ENCODE measurements at places on chromosomes 2 and 18.

- DNase-seq, result no peak
Measured at GRCh38 chr2:128425216-128425615, 106.5 kb upstream of the HS6ST1 start.

DNA sequence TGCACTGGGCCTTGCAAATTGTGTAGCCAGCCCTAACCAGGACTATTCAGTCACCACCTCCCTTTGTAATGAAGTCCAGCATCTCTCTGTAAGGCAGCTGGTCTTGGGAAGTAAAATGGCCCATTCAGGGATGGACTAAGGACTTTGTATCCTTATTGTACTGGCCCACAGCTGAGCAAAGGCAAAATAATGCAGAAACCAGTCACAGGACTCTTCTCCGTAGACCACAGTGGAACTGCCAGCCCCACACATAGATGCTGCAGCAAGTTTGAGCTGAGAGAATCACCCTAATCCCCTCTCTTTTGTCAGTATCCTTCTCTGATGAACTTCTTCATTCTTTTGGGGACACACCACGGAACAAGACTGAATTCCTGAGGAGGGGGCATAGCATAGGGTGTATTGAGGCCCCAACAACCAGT lies 73.6 kb upstream of the RTN4 start:
- DNase-seq, result no peak

DNA sequence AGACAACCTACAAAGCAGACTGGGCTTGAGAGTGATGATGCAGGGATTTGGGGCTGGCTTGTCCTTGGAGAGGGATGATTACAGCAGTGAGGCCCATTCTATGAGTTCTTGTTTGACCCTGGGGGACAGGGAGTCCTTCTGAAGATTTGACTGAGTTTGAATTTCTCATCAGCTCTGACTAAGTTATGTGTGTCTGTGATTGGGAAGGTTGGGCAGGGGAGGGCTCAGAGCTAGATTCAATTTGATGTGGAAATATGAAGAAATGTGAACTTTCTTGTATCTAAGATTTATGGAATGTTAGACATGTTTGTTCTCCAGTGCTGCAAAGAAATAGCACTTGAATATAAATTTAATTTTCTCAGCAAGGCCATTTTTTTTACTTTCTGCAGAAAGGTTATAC lies 19.9 kb upstream of the IL1R2 start:
- no peak for DNase-seq

GRCh38 chr18:49645841-49646351 lies 84.0 kb downstream of the LIPG start:
- no peak for DNase-seq

GRCh38 chr2:85998071-85998991 lies 107.4 kb downstream of the POLR1A start:
- no peak for DNase-seq

DNA sequence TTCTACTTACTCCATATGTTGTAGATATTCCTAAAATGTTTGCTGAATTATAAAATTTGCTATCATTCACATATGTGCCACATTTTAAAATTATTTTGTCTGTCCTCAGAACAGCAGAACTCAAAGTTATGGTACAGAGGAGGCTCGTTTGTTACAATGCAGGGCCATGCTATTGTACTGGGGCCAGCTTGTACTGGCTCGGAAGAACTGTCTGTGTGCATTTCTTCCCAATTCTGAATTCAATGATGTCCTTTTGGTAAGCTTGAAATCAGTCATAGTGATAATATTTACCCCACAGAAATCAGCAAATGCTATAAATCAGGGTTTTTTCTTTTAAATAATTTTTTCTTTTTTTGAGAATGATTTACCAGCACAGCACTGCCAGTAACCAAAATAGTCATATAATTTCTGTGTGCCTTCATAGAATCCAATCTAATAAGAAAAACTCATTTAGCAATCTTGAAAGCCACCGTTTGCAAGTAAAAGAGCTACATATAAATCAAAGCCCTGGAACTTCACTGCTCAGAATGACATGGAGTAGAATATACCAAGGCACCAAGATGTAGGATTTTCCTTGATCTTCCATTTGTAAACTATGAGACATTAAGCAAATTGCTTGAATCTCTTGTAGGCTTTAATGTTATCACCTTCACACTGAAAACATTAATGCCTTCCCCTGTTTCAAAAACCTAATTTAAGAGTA lies 90.7 kb upstream of the EPHA4 start:
- DNase-seq, result no peak

DNA sequence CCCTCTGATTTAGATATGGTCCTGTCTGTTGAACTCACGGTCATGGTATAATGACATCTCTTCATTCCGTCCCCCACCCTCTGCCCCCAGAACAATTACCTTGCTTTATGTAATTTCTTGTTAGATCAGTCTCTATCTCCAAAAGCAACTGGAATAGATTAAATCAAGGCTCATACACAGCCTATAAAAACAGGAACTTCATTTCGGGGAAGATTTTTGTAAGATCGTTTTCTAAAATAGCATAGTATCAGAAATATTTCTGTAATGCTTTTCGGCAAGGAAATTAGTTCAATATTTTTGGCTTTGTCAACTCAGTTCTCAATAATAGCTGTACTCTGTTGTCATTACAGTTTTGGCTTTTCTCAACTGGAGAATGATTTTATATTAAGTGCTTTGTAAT lies 157.2 kb downstream of the FMNL2 start:
- DNase-seq, result no peak

- no peak for DNase-seq
Measured at GRCh38 chr2:75853436-75853835, 142.7 kb upstream of the GCFC2 start.

- no peak for DNase-seq
Measured at GRCh38 chr2:24691806-24692205, 101.4 kb downstream of the PTRHD1 start.

DNA sequence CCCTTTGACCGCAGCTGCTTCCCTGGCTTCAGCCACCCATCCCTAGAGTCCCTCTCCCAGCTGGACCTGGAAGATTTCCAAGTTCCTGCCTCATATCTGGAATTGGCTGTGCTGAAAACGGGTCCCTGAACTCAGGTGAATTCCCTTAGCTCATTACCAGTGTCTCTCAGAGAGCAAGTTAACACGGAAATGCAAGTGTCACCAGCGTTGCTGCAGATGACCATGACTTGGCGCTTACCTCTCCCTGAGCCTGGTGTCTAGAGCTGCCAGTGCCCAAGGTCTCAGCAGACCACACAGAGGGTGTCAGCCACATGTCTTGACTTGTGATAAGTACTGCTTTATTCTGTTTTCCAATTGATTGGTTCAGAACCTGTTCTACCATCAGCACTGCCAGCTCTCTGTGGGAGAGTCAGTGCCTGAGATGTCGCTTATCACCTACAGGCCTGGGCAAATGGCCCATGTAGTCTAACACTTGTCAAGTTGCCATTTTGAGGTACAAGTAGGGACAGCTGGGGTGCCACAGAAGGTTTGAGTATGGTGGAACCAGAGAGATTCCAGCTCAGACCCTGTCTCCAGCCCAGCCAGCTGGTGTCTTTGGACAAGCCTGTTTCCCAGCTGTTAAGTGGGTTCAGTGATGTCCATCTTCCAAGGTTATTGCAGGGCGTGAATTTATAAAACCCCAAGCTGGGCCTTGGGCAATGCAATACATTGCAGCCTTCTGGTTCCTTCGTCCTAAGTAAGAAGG lies 48.7 kb downstream of the LYPD1 start:
- DNase-seq, result no peak

- DNase-seq, result no peak
Measured at GRCh38 chr2:68458981-68459380, 8.1 kb downstream of the FBXO48 start.

DNA sequence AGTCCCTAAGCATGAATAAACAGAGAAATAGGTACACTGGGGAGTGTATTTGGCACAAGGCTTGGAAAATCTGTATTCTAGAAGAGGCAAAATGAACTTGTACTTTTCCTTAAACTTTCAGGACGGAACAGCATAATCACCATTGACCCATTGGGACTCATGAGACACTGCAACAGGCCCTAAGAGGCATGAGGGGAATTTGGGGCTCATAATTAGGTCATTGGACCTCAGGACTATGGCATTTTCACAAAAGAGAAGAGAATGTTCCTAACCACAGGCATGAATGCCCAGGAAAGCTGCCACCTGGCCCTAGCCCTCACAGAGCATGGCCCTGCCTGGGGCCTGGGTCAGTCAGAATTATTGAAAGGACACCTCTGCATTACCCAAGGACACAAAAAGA lies 67.9 kb upstream of the PIK3C3 start:
- no peak for DNase-seq

- DNase-seq, result no peak
Measured at GRCh38 chr2:226873051-226873620, 37.3 kb downstream of the RHBDD1 start.

DNA sequence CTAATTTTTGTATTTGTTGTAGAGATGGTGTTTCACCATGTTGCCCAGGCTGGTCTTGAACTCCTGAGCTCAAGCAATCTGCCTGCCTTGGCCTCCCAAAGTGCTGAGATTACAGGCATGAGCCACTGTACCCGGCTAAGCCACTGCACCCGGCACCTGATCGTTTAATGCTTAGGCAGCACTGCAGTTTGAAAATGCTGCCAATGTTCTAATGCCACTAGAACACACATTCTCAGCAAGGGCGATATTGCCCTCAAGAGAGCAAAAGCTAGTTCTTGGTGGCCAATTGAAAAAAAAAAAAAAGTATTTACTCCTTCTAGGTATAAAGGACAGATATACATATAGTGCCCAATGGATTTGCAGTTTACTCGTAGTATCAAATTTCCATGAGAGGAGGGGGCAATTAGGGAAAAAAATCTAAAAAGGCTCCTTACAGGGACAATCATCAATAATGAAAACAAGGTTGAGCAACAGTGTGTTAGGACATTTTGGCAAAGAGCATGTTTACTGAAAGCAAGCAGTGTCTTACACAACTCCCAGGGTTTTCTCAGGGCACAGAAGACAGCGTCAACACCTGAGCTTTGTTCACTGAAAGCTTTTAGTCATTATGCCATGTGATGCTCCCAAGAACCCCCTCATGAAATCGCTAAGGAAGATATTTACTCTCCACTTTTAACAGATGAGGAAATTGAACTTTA lies 199.9 kb upstream of the PKDCC start:
- no peak for DNase-seq

GRCh38 chr2:166167449-166167848 lies 39.6 kb upstream of the SCN1A start:
- DNase-seq, result no peak

DNA sequence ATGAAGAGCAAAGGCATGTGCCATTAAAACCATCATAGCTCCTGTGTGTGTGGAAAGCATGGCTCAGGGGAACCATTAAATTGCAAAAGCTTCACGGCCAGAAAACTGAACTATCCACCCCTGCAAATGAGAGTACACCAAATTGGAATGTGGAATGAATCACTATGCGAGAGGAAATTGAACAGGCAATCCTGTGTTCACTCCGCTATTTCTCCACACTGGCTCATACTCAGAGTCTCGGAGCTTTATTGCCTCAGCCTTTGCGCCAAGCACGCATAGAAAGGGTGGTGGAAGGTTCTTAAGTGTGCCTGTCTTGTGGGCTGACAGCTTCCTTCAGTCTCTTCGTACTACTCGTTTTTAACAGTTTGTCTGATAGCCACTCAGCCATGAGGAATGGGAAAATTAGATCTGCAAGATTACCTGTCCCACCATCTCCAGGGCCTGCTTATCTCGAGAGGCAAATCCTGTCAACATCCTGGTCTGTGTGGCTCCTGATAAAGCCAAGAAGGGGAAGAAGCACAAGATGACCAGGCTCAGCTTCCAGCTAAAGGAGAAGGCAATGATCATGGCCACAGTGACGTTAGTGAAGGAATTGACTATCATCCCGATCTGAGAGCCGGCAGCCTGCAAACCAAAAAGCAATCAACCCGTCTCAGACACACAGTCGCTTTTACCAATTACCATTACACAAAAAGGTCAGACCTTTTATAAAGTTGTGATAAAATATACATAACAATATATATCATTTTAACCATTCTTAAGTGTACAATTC lies 34.9 kb downstream of the G6PC2 start:
- no peak for DNase-seq

- DNase-seq, result no peak
Measured at GRCh38 chr2:11571170-11571569, 37.3 kb downstream of the GREB1 start.

DNA sequence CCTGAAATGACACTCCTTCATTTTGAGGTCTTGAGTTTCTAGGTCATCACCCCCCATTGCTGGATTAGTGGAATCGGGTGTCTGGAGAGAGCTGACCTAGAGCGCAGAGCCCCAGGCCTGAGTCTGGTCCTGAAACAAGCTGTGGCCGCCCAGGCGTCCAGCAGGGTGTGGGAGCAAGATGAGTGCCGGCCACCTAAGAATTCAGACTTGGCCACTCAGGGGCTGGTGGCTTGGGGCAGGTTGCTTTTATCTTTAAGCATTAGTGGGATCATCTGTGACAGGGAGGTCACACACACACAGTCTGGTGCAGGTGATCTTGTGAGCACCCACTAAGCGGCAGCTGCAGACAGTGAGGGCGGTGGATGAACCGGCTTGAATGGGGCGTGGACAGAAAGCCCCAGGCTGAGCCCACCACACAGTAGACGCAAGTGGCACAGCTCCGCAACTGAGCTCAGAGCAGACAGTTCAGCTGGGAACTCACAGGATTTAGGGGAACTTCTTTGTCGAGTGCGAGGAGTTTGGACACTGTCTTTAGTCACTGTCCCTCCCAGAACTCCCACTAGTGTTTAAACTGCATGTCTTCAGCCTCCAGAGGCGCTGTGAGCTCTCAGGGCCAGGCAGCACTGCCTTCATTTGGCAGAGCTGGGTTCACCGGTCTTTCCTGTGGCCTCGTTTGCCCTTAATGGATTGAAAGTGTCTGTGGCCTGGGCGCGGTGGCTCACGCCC lies 21.5 kb downstream of the ITGB1BP1 start:
- DNase-seq, result no peak

GRCh38 chr18:56148373-56148772 lies 490.0 kb downstream of the TXNL1 start:
- no peak for DNase-seq

GRCh38 chr2:113861740-113862139 lies 28.1 kb upstream of the ACTR3 start:
- no peak for DNase-seq

GRCh38 chr2:115083225-115083624 lies 640.8 kb downstream of the DPP10 start:
- no peak for DNase-seq

DNA sequence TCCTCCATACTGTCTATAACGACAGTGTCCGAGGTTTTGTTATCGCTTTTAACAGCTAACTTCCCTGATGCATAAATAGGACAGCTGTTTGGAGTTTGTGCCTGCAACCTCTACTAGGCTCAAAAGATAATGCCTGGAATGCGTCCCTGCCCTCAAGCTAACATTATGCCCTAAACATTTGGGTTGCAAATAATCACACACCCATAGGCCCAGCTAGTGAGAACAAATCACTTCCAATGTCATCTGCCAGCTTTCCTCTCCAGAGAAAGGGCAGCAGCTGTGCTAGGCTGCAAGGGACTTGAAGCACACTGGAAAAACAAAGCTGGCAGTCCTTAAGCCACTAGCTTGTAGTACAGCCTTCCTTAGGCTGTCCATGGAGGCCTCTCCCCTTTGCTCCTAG lies 201.8 kb upstream of the LYPD1 start:
- no peak for DNase-seq

GRCh38 chr18:23994361-23994902 lies 20.1 kb upstream of the TTC39C start:
- DNase-seq, result no peak

Measured in activated naive CD4-positive, alpha-beta T cell treated with anti-CD3 and anti-CD28 coated beads, Interleukin-2, amount 50 U/mL, for 16 hours (primary cell).